ENCODE measurements at places on chromosomes 7 and 10. TPM values are rescaled to one million over a fixed set of nuclear protein-coding genes. Genes with fewer than 3 reads are reported as not detected.

Gene PGAM2
- not detected for total RNA-seq

Gene SORCS1
- total RNA-seq, result not detected

Gene ZNF12
- total RNA-seq, result 11.1 TPM

DNA sequence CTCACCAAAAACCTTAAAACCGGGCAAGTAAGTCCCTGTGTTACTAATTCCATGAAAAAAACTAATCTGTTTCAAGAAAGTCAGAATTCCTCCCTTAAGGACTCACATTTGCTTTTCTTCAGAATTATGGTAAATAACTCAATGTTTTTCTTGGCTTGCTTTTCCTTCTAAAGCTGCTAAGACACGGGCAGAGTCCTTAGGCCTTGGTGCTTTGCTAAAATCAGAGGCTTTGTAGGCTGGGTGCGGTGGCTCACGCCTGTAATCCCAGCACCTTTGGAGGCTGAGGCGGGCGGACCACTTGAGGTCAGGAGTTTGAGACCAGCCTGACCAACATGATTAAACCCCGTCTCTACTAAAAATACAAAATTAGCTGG is 32.0 kb downstream of the GNA12 start:
- no peak for DNase-seq

- DNase-seq, result no peak
Measured at GRCh38 chr10:132102071-132102716, 36.4 kb downstream of the JAKMIP3 start.

DNA sequence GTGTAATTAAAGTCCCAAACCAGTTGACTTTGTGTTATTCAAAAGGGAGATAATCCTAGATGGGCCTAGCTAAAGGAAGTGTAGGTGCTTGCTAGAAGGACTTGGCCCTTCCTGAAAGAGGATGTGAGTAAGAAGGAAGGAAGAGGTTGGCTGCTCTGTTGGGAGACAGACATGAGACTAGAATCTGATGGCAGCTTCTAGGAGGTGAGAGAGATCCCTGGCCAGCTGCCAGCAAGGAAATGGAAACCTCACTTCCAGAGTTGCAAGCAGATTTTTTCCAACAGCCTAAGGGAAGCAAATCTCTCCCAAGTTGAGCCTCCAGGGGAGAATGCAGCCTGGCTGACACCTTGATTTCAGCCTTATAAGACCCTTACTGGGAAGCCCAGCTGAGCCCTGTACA is 368.4 kb upstream of the ZMIZ1 start:
- DNase-seq, result peak; percentile 29

DNA sequence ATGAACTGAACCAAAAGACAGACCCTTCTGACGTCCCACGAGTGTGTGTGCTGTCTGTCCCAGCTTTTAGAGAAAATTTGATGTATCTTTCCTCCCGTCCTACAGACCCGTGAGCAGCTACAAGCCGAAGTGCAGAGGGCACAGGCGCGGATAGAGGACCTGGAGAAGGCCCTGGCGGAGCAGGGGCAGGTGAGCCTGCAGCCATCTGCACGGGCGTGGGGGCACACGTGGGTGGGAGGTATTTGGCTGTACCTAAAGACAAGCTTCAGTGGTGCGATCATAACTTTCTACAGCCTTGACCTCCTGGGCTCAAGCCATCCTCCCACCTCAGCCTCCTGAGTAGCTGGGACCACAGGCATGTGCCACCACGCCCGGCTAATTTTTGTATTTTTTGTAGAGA is 41.7 kb upstream of the DPYSL4 start:
- DNase-seq, result no peak

GRCh38 chr7:129317450-129317849 is 92.6 kb downstream of the AHCYL2 start:
- no peak for DNase-seq

GRCh38 chr7:33841705-33842129 is 63.6 kb upstream of the BMPER start:
- DNase-seq, result no peak

GRCh38 chr10:52740913-52741675 is 31.5 kb downstream of the MBL2 start:
- DNase-seq, result no peak

DNA sequence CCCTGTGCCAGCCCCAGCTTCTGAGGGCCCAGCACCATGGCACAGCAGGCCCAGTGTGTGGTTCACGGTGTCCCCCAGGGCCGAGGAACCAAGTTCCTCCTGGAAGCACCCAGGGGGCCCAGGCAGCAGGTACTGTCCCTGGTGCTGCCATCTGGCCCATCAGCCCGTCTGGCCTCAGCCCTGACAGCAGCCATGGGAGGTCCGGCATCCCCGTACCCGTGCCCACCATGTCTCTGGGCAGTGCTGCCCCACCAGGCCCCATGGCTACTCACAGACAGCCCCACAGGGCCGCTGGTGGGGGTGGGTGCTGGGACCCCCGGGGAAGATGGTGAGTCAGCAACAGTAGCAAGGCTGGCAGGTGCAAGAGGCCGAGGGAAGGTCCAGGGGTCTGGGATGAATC is 32.8 kb downstream of the STK32C start:
- no peak for DNase-seq

DNA sequence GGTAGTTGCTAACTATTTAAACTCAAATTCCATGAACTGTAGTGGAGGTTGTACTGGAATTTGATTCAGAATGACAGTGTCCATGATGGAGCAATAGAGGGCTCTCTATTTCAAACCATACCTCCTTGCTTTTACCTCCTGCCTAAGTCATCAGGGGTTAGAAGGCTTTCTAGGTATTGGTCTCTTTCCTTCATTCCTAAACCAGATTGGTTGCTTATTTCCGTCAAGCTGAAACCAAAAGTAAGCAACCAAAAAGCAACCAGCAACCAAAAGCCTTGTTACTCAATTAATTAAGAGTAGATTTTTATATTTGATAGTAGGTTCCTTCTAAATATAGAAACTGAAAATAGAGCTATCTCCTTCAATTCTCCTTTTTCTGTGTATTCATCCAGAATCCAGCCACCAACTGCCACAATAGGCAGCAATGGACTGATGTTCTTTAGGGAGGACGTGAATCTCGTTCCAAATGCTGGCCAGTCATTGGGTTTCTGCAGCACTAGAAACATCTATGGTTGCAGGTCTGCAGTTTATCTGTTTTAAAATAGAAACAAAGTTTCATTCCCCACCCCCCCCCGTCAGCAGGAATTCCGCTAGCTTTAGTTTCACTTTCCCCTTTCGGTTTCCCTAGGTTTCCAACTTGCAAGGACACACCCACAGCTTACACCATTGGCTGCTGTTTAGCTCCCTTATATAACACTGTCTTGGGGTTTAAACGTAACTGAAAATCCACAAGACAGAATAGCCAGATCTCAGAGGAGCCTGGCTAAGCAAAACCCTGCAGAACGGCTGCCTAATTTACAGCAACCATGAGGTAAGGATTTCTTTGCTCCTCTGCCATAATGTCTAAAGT is at the start of gene IFIT1:
TSS of gene IFIT1 (plus strand) at position 717 of the 850 bp plus-strand sequence. CDS start at position 807, 90 bp downstream.
- peak; percentile 60 for DNase-seq

- DNase-seq, result no peak
Measured at GRCh38 chr7:1922870-1923236, 252.8 kb downstream of the ELFN1 start.

GRCh38 chr7:116445447-116446211 is 53.9 kb upstream of the CAV2 start:
- DNase-seq, result no peak

- DNase-seq, result no peak
Measured at GRCh38 chr10:132328106-132328505, 3.9 kb upstream of the LRRC27 start.
